NCI-H146 (cell line): ENCODE measurements at places on chromosomes 5 and 9.

- DNase-seq, result no peak
These were observed 37.1 kb downstream of the VAV2 start for GRCh38 chr9:133954862-133955529.

DNA sequence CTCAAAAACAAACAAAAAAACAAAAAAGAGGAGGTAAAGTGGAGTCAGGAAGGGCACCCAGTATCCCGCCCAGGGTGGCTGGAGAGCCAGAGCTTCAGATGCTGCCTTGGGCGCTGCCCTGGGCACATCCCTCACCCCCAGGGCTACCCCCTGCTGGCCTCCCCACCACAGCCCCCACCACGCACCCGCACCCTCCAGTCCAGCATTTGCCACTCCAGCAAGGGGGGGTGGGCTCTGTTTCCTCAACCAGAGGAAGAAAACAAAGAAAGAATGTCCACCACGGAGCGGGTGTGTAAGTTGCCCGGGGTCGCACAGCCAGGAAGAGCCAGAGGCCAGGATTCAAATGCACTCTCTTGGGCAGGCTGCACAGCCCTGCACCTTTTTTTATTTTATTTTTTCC, 86.1 kb downstream of the NTNG2 start:
- DNase-seq, result no peak

DNA sequence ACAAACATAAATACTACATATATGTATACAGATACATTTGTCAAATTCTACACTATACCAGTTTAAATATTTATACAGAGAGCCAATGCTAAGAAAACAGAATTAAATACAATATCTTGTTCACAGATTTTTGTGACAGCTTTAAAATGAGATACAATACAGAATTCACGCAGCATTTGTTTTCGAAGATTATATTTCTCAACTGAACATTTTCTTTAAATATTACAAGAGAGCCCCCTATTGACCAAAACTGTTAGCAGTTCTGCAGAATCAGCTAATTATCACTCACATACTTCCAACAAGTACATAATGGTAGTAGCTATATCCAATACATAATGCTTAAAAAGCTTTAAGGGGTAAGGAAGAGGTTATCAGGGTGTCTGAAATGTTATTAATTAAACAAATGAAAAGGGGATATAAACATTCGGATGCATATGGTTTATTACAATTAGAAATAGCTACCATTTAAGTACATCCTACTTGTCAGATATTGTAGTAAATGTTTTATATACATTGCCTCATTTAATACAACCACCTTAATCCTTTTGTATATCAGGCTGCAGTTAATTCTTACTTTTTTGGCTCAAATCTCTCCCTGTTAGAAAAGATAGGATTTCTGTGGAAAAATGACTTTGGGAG, 31.7 kb downstream of the ZDHHC21 start:
- peak; percentile 46 for DNase-seq

DNA sequence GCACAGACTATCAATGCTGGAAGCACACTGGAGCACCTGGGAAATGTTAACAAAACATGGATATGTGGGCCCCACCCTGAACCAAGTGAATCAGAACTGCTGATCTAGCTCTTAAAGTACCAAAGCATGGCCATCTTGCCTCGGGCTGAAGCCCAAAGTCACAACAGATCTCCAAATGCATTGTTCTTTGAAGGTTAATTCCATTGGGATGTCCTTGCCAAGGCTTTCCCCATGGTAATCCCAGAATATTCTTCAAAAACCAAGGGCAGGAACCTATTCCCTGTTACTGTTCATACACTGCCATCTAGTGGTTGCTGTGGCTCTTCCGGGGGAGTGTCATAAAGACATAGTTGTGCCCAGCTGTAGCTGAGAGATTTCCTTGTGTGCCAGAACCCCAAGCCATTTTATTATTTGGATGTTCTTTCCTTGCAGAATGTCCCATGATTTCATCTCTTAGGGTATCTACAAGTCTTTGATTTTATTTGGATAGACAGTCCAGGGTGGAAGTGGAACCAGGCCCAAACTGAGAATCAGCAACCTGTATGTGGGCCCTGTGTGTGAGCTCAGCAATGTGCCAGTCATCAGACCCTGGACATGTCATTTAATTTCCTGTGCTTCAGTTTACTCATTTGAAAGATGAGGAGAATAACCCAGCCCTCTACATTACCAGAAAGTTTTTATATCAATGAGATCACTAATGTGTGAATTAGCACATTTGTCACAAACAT, 290.0 kb downstream of the ACTL7B start:
- DNase-seq, result peak; percentile 80

GRCh38 chr5:62576570-62577170, 1.9 kb upstream of the LRRC70 start:
- DNase-seq, result no peak
